ENCODE measurements at places on chromosomes 4 and X.

GRCh38 chr4:120227554-120227953 is 160.9 kb upstream of the MAD2L1 start:
- no peak for DNase-seq

DNA sequence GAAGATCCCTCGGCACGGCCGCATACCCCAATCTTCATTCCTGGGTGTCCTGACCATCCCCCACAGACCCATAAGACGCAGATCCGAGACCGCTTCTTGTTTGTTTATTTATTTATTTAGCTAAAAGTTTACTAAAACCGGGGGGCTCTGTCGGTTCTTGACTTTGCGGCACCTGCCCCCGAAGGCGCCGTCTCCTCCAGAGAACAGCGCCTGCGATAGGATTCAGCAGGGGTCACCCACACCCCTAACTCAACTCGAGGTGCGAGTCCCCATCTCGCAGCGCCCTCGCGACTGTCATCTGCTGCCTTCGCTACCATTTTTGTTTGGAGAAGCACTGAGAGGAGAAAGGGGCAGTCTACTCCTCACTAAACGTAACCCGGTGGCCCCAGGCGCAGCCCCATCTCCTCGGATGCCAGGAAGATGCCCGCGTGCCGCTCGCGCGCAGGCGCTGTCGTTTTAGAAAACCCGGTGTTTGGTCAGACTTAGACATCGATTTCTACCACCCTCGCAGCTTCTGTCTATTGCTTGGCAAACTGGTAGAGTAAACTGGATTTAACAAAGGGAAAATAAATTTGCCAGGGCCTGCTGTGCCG is 18.9 kb upstream of the GPR101 start:
- DNase-seq: peak; percentile 10

- DNase-seq: no peak
Observed at GRCh38 chr4:27577951-27578350, 717.3 kb downstream of the STIM2 start.

GRCh38 chrX:128961290-128961689 is 562.0 kb downstream of the SMARCA1 start:
- DNase-seq: no peak

DNA sequence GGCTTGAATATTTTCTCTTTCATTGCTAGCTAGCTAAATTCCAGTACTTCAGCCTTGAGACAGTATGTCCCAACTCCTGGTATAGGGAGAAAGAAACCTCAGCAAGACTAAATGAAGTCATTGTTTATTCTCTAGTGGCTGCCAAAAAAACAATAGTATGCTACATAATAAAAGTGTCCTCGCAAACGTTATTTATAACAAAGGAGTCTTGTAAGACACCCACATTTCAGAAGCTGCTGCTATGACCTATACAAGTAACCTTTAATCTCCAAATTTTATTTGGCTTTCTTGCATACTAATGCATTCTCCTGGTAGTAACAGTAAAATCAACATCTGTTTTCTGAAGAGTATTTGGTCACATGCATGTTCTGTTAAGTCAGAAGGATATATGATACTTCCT is 28.8 kb downstream of the NEK1 start:
- no peak for DNase-seq

- no peak for DNase-seq
Observed at GRCh38 chr4:145822581-145822980, 116.0 kb downstream of the ZNF827 start.

- DNase-seq: no peak
Observed at GRCh38 chr4:45897946-45898585, 225.8 kb downstream of the GABRG1 start.

Data from stimulated activated CD8-positive, alpha-beta memory T cell treated with anti-CD3 and anti-CD28 coated beads, Interleukin-15, amount 100 ng/mL, for 4 hours (primary cell).